ENCODE measurements at places on chromosomes 5 and 9.

- DNase-seq = no peak
Measured at GRCh38 chr9:694403-695154, 146.9 kb upstream of the DMRT1 start.

DNA sequence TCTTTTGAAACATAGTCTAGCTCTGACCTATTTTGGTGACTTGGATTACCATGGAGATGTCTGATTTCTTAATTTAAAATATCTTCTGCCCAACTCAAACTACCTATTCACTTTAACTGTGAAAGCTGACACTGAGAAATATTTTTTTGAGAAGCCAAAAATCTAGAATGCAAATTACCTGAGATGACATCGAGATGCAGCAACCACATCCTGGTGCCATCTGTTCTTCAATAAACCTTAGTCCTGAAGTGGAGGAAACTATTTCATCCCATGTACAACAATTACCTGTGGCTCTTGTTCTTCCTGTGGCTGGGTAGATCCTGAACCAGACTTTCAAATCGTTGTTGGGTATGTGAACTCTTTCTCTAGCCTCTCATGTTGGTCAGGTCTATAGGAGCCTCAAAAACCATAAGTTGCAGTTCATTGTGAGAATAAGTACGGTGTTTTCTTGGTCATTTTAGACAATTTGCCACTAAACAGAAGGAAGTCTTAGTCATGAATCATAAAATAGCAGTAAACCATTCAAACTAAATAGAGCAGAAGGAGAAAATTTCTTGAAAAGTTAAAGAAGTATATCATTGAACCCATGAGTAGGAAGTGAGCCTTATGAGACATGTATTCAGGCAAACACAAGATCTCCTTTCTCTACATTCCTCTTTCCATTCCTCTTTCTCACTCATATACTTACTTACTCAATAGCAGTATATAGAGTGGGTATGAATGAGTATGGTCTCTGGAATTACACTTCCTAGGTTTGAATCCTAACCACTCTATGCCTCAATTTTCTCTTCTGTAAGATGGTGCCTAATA, 176.0 kb downstream of the HMHB1 start:
- peak; percentile 44 for DNase-seq

DNA sequence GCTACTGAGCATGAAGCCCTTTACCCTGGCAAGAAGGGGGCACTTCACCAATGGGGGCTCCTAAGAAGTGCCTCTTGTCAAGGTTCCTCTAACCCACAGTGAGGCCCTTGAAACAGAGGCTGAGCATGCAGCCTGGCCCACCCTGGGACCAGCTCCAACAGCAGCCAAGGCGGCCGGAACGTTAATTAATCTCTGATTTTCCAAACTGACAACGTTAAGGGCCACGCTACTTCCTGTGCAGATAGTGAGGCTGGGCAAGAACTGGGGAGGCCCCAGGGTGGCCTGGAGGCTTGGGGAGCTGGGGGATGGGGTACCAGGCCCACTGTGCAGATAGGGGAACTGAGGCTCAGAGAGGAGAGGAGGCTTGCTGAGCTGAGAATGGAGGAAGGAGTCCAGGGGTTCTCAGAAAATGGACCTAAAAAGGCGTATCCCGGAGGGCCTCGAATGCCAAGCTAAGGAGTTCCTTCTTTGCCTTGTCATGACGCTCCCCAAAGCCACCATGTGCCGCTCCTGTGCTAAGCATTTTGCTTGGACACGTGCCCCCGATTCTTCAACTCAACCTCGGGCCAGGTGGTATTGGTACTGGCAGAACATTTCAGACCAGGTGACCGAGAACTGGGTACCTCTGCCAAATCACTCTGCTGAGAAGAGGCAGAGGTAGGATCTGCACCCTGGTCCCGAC, 72.0 kb upstream of the STXBP1 start:
- DNase-seq = no peak

DNA sequence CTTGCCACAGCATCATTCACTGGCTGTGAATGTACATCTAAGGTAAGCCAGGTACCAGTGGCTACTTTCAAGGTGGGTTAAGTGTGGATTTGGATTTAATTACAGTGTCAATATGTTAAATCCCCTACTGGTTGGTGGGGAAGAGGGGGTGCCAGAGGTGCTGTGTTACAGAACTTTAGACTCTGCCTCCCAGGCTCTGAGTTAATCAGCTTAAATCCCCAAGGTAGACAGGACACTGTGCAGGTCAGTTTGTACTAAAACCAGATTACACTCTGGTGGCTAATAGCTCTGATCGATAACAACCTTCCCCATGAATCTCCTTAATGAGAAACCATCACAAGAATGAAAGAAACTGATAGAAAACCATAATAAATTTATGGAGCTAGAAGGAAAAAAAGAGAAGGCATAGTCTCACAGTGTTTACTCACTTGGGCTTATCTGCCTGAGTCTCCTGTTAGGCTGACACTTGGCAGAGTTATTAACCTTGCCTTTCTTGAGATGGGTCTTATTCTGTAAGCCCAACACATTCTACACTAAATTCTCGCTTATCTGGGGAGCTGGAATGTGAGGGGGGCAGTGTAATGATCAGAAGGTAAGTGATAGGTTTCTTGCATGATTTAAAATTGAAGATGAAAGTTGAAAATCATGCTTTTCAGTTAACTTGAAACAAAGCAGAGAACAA, 106.8 kb downstream of the LMNB1 start:
- no peak for DNase-seq

- DNase-seq = no peak
Measured at GRCh38 chr9:130765137-130766020, 69.7 kb upstream of the ABL1 start.

GRCh38 chr5:123916345-123917121, 404.6 kb downstream of the CSNK1G3 start:
- no peak for DNase-seq

GRCh38 chr9:125659201-125659840, 47.7 kb downstream of the MAPKAP1 start:
- DNase-seq = no peak

- peak; percentile 67 for DNase-seq
Measured at GRCh38 chr5:76457674-76458485, 54.8 kb downstream of the IQGAP2 start.

- DNase-seq = no peak
Measured at GRCh38 chr9:91074866-91075265, 273.2 kb downstream of the SYK start.

- no peak for DNase-seq
Measured at GRCh38 chr9:69060766-69061165, 25.2 kb downstream of the FXN start.

DNA sequence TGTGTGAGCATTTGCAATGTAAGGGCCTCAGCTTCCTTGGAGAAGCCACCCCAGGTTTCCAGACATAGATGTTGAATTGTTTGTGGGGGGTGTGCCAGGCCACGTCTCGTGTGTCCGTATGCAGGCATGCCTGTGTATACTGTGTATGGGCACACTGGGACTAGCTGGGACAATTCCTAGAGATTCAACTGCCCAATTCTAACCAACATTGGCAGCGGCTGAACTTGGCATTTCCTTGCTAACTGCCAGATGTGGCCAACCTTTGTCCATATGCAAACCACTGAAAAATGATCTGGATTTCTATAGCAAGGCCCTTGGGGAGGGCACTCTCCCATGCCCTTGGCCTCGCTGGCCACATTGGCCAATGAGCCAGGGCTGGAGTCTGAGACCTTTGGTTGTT, 50.3 kb downstream of the SAR1B start:
- DNase-seq = no peak
